ENCODE measurements at places on chromosomes 3 and 15.

DNA sequence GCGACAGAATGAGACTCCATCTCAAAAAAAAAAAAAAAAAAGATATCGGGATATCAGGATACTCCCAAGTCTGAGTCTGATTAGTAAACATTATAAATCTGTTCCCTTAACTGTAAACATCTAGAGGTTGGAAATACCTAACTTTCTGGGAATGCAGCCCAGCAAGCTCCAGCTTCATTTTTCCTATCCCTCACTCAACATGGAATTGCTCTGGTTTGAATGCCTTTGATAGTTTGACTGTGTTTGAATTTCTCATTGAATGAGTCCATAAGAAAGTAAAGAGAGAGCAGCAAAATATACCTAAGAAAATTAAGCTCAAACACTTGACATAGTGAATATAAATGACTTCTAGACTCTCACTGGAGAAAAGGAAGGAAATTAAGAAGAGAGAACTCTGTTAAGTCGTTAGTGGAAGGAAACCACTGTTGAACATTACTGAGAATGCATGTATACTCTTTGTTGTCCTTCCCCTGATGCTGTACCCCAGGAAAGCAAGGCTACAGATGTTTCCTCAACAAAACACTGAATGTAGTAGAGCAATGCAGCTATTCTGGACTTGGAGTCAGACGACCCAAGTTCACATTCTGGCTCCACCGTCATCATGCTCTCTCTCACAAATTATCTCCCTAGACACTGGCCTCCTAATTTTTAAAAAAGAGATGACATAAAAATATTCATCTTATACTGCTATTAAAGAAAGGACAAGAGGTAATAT, 62.4 kb downstream of the CD200 start:
- no peak for DNase-seq

DNA sequence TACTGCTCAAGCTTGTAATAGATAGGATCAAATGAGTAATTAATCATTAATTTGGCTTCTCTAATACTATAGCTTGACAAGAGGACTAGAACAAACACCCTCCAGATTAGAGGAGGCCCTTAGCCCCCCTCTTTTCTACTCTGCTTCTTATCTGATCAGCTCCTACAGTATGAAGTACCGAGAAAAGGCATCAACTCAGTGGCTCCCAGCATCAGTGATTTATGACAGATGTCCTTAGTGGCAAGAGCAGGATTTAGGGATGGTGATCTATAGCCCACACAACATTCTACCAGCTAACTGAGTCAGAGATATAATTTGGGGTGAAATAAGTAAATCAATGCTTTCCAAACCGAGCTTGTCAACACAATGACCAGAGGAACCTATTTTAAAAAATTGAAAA, 541.1 kb downstream of the NLGN1 start:
- DNase-seq = no peak

DNA sequence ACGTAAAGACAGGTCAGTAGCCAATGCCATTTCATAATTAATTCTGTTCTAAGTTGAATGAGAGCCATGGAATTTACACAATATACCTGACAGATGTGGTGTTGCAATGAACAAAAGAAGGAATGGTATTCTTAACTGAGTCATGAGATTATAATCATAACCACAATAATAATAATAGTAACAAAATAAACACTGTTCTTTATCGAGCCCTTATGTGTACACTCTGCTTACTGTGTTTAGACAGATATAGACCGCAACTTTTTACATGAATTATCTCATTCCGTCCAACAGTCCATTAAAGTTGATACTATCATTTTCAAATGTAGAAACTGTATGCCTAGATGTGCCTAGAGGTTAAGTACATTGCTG, 28.2 kb upstream of the SCAANT1 start:
- DNase-seq = no peak

GRCh38 chr3:147941969-147942368, 532.8 kb downstream of the ZIC1 start:
- DNase-seq = no peak

GRCh38 chr3:42531470-42531869, 29.0 kb downstream of the VIPR1 start:
- no peak for DNase-seq

GRCh38 chr3:194121891-194122631, 13.9 kb upstream of the HES1 start:
- DNase-seq = no peak

- no peak for DNase-seq
These were observed 23.0 kb upstream of the DNAJC13 start for GRCh38 chr3:132394320-132394719.

DNA sequence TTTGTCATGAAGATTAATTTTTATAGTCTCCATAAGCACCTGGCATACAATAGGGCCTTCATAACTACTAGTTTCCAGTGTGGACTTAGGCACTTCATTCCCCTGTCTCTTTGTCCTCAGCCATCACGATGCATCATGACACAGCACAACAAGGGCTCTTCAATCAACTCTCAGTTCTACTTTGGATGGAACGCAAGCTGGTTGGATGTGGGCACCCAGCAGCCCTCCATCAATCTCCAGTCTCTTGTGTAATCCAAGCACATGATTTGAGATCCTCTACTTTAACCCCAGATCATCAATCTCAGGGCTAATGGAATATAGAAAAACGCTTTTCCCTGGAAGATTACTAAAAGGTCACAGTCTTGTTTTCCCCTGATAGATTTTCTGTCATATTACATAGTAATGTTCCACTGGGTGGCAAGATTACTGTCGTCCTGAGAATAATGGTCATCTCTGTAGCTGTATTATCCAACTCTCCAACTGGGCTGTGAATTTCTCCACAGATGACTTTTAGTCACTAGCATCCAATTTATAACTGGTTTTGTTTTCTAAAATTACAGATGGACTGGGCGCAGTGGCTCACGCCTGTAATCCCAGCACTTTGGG, 22.9 kb upstream of the CHRNA7 start:
- DNase-seq = no peak

DNA sequence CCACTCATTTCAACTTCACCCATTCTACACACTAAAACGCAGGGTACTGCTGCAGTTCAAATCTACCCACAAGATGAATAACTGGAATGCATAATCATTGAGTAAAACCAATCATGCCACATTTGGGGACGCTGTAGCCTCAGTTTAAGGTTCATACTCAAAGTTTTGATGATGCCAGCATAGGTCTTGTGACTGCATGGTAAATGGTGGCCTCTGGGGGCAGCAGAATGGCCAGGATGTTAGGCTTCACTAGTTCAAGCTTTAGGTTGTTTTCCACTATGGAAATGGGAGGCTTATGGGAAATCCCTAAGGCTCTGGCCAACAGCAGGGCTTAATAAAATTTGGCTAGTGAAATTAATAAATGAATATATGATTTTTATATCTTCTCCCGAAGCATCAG, 104.3 kb upstream of the TSC22D2 start:
- no peak for DNase-seq

DNA sequence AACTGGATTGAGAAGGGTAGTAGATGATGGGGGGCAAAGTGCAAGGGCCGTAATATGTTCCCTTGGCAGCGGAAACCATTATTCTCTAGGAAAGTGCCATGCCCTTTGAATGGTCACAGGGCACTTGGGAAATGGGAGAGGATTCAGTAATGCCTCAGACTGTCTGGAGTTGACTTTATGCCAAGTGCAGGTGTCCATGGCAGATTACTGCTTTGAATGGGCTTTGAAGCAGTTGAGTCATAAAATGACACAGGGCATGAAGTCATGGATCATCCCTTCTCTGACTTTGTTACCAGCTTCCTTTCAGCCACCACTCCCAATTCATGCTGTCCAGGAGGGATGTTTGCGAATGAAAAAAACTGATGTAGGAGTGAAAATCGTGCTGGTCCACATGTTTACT, 20.1 kb downstream of the AADACL2 start:
- no peak for DNase-seq

GRCh38 chr3:193655831-193656433, 62.9 kb downstream of the OPA1 start:
- DNase-seq = no peak

GRCh38 chr3:15099364-15100098, 583 bp upstream of the RBSN start:
- no peak for DNase-seq

DNA sequence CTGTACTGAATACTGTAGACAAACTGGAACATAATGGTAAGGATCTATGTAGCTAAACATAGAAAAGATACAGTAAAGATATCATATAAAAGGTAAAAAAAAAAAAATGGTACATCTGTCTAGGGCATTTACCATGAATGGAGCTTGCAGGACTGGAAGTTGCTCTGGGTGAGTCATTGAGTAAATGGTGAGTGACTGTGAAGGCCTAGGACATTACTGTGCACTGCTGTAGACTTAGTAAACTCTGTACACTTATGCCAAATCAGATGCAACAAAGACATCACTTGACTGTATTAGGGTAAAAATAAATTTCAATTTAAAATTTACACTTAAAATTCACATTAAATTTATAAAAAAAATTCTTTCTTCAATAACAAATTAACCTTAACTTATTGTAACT, 281.3 kb upstream of the LMCD1 start:
- DNase-seq = no peak

DNA sequence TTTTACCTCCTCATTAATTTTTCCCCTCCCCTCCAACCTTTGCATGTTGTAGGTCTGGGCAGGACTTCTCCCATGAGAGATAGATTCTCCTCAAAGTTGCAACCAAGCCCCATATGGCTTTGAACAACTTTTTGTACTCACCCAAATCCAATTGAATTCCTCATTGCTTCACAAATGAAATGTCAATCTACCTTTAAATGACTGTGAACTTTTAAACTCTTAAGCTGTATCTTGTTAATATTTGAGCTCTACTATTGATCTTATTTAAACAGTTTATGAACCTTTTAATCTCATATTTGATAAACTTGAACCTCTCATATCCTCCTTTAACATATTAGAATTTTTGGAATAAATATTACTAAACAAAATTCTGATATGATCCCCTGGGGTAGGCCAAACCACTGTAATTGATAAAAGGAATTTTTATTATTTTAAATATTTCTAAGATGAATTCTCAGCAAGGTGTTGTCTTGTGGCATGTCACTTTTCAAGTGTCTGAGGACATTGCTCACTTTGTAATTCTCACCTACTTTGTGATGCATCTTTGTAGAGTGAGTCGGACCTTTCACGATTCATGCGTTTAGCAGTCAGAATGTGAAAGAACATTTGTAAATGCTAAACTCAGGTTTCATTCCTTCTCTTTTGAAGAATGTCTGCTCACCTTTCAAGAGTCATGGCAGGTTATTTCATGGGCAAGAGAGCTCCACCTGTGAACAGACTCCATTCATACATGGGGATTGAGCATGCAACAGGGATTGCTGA, 23.4 kb upstream of the GREM1 start:
- no peak for DNase-seq

DNA sequence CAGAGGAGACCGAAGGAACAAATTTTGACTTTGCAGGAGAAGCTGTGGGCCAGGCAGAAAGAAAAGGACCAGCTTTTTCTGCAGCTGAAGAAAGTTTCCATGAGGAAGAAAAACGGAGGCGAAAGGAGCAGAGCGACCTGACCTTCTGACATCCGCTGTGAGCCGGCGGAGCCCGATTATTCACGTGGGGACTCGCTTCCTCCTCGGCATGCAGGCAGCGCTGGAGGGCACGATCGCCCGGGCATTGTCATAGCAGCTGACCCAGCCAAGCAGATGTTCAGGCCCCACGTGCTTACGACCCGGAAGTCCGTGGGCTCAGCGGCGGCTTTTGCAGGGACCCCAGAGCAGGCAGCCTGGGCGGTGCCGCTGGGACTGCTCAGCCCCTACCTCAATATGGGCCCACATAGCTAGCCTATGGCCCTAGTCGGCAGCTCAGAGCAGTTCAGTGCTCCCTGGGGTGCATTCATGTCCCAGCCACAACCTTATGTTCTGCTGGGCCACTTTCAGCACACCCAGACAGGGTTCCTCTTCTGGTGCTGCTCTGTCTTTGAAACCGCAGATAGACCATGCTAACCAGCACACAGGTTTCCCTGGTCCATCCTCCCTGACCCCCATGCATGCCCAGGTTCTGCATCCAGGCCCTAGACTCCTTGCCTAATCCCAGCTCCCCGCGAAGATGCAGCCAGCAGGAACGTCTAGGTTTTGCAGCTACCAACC, 10.5 kb upstream of the EIF4A2 start:
- DNase-seq = peak; percentile 30

GRCh38 chr3:106438887-106439286, 570.1 kb upstream of the CBLB start:
- no peak for DNase-seq

GRCh38 chr3:20056725-20057611, 16.7 kb downstream of the KAT2B start:
- DNase-seq = no peak

DNA sequence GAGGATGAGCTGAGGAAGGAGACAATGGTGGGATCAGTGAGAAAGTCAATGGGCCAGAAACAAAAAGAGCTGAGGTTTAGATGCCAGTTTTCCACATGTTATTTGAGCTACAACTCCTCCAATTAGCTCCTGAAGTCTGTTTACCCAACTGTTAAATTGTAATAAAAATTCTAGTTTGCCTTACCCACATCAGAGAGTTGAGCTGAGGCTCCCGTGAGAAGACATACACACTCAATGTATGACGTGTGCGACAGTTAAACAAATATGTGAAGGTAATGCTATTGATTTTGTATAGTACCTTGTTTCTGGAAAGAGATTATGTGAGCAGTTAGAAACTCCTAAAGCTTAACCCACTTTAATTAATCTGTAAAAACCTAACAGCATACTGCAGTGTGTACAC, 318.1 kb upstream of the GRM7 start:
- no peak for DNase-seq

GRCh38 chr15:101177866-101178265, 74.0 kb downstream of the CHSY1 start:
- DNase-seq = no peak

DNA sequence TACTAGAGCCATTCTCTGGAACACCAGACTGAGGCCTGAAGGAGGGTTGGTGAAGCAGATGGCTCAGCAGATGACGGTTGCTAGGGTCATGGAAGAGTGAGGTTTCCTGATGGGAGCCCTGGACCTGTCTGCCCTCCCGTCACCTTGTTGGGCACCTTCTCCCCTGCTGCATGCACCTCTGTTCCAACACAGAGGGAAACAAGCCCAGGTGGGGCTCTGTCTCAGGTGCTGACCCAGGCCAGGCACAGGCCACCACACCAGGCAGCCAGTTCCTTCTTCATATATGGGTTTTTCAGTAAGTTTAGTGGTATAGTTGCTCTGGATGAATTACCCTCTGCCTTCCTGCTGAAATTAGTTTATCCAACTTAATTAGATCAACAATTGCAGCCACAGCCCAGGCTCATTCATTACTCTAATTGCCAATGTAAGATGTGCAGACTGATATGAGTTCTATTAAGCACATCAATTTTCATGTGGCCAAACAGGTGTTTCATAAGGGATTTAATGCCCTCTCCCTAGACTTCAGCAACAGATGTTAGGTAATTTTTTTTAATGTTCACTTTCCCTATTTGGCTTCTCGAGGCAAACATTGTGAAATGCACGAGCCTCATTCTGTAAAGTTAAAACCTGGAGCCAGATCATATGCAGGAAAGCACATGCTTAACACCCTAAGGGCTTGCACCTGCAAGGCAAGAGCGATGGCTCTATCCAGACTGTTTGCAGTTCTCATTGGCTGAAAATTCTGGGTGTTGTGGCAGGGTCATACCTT, 174.8 kb downstream of the CHDH start:
- DNase-seq = no peak

Data from effector CD8-positive, alpha-beta T cell (primary cell).